ENCODE measurements at places on chromosomes 6 and 20.

GRCh38 chr6:150691463-150691862, 91.8 kb downstream of the PLEKHG1 start:
- DNase-seq = no peak

- peak; percentile 72 for DNase-seq
Observed at GRCh38 chr6:82331031-82331773, 32.4 kb upstream of the TPBG start.

- no peak for DNase-seq
Observed at GRCh38 chr6:43916924-43917877, 147.2 kb downstream of the VEGFA start.

DNA sequence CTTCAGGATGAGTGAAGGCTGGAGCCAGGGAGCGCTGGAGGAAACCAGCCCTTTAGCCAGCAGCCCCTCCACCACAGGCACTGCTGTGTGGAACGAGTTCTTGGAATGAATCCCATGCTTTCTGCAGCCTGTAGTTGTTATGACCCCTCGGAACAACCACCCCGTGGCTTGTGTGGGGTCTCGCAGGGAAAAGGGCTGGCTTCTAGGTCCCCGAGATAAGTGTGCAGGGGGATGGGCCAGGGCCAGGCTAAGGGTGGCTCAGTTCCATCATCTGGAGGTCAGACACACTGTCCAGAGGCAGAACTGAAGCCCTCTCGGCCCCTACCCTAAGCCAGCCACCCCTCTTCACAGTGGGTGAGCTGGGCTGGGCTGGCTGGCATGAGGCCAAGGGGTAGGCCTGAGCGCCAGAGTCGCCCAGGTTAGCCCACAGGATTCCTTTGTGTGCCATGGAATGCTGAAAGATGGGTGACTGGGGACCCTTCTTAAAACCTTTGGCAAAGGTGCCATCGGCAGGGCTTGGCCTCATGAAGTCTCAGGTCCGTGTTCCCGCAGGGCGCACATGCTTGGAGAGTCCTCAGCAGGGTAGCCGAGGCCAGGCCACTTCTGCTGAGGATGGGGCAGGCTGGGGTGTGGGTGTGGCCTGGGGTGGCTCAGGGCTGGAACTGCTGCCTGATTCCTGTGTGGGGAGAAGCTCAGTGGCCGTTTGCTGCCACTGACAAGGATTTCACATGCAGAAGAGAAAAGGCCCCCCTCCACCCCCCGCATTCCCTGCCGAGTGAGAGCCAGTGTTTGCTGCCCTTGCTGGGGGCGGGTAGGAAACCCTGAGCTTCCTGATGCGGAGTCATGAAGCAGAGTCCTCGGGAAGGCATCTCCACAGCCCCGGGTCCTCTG, 24.6 kb downstream of the SPATA2 start:
- no peak for DNase-seq

GRCh38 chr6:165588515-165588914, 74.5 kb downstream of the PDE10A start:
- DNase-seq = no peak

DNA sequence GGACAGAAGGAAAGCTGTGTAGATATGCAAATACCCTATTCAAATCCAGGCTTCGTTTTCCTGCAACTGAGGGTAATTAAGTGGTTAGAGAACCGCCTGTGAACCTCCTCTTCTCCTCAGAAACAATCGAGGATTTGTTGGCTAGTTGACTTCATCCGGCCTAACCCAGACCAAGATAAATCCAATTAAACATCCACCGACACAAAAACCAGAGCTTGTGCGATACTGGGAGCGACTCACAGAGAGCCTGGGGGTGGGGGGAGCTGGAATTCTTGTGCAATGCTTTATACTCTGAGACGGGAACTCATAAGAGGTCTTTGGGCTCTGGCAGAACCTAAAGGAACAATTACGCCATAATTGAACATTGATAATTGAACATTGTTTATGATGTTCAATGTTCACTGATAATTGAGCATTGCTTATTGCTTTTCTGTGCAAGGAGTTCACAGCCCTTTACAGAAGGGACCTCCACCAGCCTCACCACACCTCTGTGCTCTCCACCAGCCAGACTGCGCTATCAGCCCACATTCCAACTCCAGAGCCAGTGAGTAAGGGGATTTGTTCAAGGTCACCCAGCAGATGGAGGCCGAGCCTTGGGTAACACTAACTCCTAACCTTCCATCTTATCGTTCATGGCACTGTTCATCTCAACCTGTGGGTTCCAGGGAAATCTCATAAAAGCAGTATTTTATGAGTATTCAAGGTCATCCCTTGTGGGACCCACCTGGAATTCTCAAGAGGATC, 429.6 kb upstream of the JARID2 start:
- no peak for DNase-seq

GRCh38 chr6:145318952-145319351, 416.4 kb downstream of the EPM2A start:
- no peak for DNase-seq

GRCh38 chr6:31053873-31054272, 43.6 kb downstream of the MUC22 start:
- no peak for DNase-seq

- peak; percentile 85 for DNase-seq
Observed at GRCh38 chr6:156948807-156949206, 171.6 kb downstream of the ARID1B start.

GRCh38 chr6:108565893-108566292, 5.2 kb downstream of the FOXO3 start:
- peak; percentile 71 for DNase-seq

GRCh38 chr20:59939052-59939878, 840 bp downstream of the PPP1R3D start:
- DNase-seq = no peak

GRCh38 chr6:165266621-165267020, 42.8 kb downstream of the C6orf118 start:
- DNase-seq = no peak

DNA sequence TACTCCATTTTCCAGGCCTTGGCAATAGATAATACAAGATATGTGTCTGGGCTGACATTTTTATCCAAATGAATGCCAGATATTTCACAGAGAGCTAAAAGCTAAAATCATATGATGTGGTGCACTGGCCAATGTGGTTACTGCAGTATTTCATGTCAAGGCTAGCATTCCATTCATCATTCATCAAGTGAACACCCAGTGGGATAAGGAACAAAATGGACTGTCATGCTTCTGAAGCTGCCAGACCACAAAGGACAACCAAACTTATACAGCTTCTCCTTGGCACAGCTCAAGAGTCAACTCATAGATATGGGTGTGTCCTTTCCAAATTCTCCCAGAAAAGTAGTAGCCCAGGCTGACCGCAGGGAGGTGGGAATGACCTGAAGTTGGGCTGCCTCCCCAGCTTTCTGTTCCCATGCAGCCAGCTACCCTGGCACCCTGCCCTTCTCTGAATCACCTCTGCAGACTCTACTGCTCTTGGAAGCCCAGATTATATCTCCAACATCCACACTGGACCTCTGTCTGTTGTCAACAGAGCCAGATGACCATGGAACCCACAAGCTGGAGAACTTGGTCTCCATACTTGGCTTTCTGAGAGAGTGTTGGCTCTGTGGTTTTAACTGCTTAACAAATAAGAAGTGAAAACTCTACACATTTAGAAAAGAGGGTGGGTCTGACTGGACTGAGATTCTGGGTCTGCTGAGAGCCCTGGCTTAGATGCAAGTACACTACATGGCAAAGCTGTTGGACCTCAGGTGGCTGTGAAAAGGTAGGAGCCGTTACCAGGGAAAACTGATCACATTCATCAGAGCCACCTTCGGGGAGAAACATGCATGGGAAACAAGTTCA, 122.8 kb downstream of the ALDH8A1 start:
- peak; percentile 95 for DNase-seq

GRCh38 chr6:34657037-34657306, 39.6 kb downstream of the ILRUN start:
- DNase-seq = peak; percentile 42

DNA sequence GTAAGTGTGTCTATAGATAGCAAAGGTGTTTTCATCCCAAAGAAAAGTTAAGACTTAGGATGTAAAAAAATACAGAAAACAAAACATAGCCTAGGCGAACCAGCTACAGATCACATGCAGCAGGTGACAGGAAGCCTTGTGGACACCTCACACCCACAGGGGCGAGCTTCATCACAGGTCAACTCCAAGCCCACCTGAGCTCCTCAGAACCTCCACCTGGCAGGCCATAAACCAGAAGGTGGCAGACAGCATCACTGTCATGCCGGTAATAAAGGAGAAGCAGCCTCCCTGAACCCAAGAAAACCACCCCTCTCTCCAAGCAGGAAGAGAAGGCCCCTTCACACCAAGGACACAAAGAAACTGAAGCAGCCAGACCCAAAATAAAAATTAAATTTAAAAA, 1.0 kb downstream of the RALGAPA2 start:
- DNase-seq = no peak

- DNase-seq = no peak
Observed at GRCh38 chr20:52622081-52622480, 350.1 kb upstream of the TSHZ2 start.
